Stimulated activated CD8-positive, alpha-beta memory T cell treated with anti-CD3 and anti-CD28 coated beads, Interleukin-4, amount 100 ng/mL, for 4 hours (primary cell): ENCODE measurements at places on chromosomes 4 and X.

GRCh38 chr4:111214371-111214770, 591.5 kb upstream of the PITX2 start:
- no peak for DNase-seq

DNA sequence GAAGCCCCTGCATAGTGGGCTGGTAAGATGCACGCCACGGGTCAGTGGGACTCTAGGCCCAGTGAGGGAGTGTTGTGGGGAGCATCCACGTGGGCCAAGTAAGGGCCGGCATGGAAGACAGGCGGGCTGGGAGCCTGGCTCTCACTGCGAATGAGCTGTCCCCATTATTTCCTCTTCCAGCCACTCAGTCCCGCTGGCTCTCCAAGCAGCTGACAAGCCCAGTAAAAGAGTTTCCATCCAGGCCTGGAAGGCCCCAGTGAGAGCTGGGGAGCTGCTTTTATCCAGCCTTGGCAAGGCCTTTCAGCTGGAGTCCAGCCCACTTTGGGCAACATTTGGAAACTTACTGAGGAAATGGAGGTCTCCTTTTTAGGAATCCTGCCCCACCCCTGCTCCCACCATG, 24.9 kb downstream of the APLN start:
- DNase-seq = no peak

- no peak for DNase-seq
These were observed 33.3 kb upstream of the STPG2 start for GRCh38 chr4:98176531-98176930.

GRCh38 chr4:153166716-153167501, 37.3 kb upstream of the TRIM2 start:
- DNase-seq = no peak

DNA sequence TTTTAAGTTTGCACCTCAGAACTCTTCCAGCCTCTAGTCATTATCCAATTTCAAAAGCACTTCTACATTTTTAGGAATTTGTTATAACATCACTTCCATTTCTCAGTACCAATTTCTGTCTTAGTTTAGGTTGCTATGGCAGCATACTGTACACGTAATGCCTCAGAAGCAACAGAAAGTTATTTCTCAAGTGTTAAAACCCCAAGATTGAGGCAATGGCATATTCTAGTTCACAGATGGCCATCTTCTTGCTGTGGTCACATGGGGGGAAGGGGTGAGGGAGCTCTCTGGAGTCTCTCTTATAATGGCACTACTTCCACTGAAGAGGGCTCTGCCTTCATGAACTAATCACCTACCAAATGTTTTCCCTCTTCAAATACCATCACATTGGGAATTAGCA, 220.3 kb upstream of the CTSO start:
- DNase-seq = no peak

- DNase-seq = no peak
These were observed 48.6 kb downstream of the ACOX3 start for GRCh38 chr4:8391972-8392371.

DNA sequence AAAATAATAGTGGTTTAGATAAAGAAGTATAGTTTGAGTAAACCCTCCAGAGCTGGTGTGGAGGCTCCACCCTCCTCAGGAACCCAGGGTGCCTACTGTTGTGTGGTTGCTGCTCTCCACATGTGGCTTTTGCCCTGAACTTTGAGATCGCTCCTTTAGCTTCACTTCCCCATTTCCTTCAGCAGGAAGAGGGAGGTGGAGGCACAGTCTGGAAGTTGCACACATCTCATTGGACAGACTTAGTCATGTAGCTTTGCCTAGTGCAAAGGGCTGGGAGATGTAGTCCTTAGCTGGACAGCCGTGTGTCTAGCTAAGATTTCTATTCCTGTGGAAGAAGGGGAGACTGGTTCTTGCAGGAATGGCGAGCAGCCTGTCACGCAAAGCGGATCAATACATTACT, 37.9 kb downstream of the RGS12 start:
- DNase-seq = no peak

DNA sequence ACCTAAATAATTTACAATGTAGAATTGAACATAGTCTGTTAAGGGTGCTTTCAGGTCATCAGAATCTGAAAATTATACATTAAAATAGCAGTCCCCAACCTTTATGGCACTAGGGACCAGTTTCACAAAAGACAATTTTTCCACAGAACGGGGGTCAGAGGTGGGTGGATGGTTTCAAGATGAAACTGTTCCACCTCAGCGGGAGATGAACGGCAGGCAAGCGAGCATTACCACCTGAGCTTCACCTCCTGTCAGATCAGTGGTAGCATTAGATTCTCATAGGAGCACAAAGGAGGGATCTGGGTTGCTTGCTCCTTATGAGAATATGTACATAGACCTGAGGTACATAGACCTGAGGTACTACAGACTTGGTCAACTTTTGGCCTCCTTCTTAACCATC, 29.0 kb downstream of the LRBA start:
- DNase-seq = no peak

- DNase-seq = no peak
These were observed 36.9 kb downstream of the STARD8 start for GRCh38 chrX:68684291-68684918.

GRCh38 chrX:124502166-124502565, 155.8 kb downstream of the SH2D1A start:
- DNase-seq = no peak
